ENCODE measurements at places on chromosomes 7 and 10.

DNA sequence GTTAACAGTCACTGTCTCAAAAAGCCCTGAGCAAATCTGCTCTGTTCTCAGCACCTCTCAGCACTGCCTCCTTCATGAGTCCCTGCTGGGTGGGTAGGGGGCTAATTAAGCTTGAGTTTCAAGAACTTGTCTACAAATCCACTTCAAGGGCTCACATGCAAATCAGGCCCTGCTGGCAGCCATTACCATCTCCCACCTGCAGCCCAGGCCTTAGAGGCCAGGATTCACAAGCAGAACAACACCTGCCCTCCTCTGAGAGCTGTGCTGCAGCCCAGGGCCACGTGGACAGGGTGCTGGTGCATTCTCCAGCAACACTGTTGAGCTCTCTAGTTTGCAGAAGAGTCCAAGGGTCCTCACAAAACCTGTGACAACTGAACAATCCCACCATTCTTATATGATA lies 119.2 kb downstream of the DPP6 start:
- no peak for DNase-seq

- no peak for DNase-seq
These were observed 217.2 kb downstream of the RELN start for GRCh38 chr7:103772171-103772773.

DNA sequence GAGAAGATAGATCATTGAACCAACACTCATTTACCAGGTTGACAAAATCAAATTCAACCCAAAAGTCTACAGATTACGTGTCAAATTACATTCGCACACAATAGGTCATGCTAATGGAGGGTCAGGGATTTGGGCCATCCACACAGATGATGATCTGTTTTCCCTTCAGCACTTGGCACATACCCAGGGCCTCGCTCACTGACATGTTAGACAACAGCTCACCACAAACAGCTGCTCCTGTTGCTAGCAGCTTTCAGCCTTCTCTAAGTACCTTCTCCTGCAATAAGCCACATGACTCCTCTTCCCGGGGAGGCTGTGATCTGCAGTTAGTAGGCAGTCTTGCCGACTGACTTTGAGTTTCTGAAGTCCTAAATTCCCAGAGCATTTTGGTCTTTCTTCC lies 18.4 kb downstream of the NKX2-3 start:
- DNase-seq: no peak

GRCh38 chr10:64275774-64276173 lies 754.6 kb downstream of the REEP3 start:
- DNase-seq: no peak

DNA sequence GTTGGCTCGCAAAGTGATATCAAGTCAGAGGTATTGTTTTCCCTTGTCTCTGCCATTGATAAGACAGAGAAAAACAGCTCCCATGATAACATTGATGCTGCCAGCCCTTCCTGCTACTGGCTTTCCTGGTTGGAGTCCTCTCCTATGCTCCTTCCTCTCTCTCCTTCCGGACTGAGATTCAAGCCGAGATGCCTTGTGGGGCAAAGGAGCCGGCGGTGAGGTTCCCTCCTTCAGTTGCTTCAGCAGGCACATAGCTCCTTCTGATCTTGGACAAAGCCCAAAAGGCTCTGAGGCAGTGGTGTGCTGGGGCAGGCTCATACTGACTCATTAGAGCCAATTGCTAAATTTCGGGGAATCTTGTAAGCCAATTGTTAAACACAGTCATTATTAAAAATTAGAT lies 8.8 kb upstream of the ZCCHC24 start:
- DNase-seq: no peak

DNA sequence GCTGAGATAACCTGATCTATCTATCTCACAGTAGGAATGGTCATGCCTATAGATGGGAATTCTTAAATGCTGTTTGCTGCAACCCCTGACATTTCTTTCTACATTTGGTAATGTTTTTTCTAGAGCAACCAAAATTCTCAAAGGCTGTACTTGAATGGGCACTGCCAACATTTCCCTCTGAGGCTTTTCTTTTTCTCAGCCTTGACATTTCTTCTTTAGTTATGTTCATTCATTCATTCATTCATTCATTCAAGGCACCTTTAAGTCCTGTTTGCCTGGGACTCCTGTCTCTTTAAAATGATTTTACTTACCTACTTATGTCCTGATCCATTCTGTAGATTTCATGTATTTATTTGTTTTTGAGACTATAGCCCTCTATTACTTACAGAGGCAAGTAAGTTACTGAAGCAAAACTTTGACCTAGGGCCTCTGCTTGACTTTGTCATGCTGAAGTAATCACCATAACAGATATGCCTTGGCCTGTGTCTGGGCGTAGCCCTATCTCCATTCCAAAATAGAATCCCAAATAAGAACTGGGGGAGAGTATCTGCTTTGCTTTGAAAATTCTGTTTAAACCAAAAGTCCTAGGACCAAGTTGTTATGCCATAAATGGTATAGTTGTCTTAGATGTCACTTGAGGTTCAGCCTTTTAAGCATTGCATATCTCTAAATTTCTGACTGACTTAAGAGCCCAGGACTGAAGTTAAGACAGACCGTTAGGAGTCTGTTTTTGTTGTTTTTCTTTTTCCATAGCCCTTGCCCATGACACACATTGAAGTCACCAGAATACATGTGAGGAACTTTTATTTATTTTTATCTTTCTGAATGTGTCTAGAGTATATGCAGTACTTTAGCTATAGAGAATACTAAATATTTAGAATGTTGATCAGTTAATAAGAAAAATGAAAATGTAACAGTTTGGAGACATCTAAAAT lies 59.2 kb downstream of the AKAP9 start:
- no peak for DNase-seq

GRCh38 chr10:80945264-80945880 lies 407.7 kb downstream of the SH2D4B start:
- DNase-seq: peak; percentile 11

GRCh38 chr7:157964521-157964920 lies 623.1 kb downstream of the PTPRN2 start:
- DNase-seq: no peak

DNA sequence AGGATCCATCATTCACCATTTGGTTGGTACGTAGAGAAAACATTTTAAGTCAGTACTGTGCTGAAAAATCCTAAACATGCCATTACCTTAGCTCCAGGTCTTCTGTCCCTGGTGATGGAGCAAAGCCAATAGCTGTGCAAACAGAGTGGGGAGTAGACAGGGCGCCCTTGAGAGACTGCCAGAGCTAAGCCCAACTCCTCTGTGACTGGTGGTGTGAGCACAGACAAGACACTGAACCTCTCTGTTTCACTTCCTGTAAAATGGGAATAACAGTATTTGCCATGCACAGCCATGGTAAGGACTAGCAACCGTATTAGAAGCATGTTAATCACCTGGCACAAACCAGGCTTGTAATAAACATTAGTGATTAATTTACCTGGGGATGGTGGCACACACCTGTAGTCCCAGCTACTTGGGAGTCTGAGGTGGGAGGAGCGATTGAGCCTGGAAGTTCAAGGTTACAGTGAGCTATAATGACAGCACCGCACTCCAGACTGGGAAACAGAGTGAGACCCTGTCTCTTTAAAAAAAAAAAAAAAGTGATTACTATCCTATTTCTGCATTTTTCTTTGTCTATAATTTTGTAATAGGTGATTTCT lies 28.7 kb downstream of the LYZL1 start:
- no peak for DNase-seq

- DNase-seq: no peak
These were observed 109.8 kb downstream of the GRID1 start for GRCh38 chr10:86256690-86257315.

- DNase-seq: no peak
These were observed 184.4 kb downstream of the PTPRN2 start for GRCh38 chr7:158403013-158403821.

DNA sequence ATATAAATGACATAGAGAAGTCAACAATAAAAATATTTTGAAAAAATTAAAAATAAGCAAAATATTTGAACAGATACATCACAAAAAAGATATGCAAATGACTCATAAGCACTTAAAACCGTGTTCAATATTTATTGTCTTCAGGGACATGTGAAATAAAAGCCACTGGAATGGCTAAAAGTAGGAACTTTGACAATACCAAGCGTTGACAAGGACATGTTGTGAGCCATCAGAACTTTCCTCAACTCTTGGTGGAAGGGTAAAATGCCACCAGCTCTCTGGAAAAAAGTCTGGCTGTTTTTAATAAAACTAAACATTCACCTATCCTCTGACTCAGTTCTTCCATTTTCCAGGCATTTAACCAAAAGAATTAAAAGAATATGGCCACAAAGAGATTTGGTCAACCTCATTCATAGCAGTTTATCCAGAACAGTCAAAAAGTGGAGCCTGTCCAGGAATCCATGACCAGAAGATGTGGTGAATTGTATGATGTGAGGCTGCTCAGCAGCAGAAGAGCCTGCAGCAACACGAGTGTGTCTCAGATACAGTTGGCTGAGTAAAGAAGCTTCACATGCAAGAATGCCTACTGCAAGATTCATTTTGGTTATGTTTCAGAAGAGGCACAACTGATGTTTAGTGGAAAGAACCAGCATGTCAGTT lies 7.1 kb upstream of the KLF6 start:
- no peak for DNase-seq

GRCh38 chr10:3857318-3857717 lies 72.3 kb upstream of the KLF6 start:
- DNase-seq: no peak

- no peak for DNase-seq
These were observed 86.8 kb downstream of the C10orf90 start for GRCh38 chr10:126583552-126584200.

- peak; percentile 82 for DNase-seq
These were observed 10.4 kb upstream of the FGFR2 start for GRCh38 chr10:121608469-121609190.

GRCh38 chr10:28928484-28928883 lies 251.2 kb downstream of the BAMBI start:
- DNase-seq: no peak

DNA sequence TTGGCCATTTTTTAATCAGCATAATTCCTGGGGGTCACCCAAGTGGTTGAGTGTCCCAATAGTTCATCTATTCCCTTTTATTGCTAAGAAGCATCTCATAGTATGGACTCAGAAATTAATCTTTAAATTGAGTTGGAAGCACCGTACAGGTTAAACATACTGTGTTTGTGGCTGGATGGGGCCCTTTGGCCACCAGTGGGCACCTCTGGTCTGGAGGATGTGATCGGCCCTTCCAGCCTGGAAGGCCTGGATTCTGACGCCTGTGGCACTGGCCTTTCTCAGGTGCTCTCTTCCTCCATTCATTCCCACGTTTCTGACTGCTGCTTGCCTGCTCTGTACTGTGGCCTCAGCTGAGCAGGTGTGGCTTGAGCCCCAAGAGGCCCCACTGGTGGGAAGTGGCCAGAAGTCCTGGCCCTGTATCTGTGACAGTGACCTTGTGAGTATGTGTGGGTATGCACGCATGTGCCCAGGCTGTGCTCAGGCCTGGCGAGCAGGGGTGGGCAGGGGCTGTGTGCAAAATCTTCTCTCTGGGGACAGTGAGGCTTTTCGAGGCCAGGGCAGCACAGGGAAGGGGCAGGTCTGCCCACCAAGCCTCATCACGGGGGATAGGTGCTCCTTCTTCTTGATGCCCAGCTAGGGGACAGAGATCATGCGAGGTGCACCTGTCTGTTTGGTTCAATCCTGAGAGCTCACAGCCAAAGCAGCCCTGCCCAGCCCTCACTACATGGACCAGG lies 30.1 kb downstream of the LDB3 start:
- DNase-seq: no peak

DNA sequence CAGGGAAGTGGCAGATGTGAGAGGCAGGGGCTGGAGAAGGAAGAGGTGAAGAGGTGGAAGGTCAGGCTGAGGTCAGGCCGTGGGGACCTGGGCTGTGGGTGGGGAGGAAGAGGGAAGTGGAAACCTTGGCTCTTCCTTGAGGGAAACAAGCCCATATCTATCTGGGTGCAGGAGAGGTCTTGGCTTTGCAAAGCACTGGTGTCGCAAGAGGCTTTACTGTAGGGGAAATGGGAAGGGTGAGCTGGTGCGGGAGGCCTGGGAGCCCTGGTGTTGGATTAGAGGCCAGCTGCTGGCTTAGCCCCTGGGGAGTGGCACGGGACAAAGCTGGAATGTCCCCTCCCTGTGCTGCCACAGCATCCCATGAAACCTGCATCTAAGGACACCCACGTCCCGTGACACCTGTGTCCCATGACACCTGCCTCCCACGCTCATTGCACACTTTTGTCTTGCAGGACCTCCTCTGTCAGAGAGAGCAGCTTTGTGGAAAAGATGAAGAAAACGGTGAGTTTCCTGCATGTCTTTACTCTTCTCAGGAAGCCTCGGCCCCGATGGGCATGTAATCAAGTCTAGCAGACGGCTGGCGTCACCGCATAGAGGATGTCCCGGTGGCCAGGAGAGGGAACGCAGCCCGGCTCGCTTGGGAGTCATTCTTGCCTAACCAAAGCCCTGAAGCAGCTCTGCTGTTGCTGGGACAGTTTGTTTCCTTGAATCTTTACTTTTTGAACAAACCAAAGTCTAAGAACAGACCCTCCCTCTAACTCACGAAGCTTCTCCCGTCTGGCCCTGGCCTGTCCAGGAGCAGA lies 22.2 kb downstream of the TMEM120A start:
- DNase-seq: no peak

GRCh38 chr7:122137251-122138077 lies 6.6 kb downstream of the AASS start:
- DNase-seq: no peak

GRCh38 chr10:86075512-86075911 lies 291.1 kb downstream of the GRID1 start:
- DNase-seq: no peak

GRCh38 chr7:17677408-17677807 lies 262.9 kb downstream of the SNX13 start:
- no peak for DNase-seq

DNA sequence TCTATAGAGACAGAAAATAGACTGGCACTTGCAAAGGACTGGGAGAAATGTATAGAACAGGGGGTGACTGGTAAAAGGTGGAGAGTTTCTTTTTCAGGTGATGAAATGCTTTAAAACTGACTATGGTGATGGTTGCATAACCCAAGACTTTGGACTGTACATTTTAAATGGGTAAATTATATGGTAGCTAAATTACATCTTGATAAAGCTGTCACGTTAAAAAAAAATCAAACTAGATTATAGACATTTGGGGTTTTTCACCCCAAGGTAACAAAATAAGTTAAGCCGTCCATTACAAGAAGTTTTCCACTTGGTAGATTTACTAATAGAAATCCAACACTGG lies 24.0 kb downstream of the TMEM209 start:
- no peak for DNase-seq

DNA sequence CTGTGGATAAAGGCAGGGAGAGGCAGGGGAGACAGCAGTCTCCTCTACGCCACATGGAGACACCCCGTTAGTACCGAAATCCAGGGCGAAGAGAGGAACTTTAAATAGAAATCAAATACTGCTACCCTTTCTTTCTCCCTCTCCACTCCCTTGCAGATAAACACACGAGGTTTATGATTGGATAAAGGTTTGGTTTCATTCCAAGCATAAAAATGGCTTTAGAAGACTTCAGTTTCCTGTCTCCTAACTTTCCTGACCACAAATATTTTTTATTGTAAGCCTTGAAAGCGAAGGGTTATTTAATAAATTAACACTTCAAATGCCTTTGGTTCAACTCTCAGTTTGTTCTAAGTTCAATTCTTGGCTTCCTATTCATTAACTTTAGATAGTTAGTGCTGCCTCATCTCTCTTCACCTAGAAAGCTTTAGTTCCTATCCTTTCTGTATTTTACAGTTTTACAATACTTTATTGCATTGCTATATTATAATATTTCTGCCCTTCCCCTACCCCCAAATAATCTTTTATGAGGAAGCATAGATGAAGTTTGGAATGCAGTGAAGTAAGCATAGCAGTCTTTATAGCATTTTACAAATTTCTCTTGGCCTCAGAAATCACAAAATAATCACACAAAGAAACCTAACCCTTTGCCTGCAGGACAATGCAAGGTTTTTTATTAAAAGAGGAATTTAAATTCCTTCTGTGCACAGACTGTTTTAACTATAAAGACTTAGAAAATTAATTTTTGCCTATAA lies 31.5 kb upstream of the ARID5B start:
- DNase-seq: no peak
